ENCODE measurements at places on chromosomes 5 and 9. TPM values are rescaled to one million over a fixed set of nuclear protein-coding genes. Genes with fewer than 3 reads are reported as not detected.

The GLRA1 gene
- total RNA-seq: not detected

The FBLL1 gene
- total RNA-seq: not detected

The DMRT3 gene
- total RNA-seq: not detected

The DEPDC1B gene
- 1.2 TPM for total RNA-seq

The PCDHGB6 gene
- total RNA-seq: 3.8 TPM

The TNFSF15 gene
- 2.4 TPM for total RNA-seq

The OTULINL gene
- total RNA-seq: 0.33 TPM

The CNTFR gene
- not detected for total RNA-seq
